ENCODE measurements at places on chromosomes 5 and 9.

DNA sequence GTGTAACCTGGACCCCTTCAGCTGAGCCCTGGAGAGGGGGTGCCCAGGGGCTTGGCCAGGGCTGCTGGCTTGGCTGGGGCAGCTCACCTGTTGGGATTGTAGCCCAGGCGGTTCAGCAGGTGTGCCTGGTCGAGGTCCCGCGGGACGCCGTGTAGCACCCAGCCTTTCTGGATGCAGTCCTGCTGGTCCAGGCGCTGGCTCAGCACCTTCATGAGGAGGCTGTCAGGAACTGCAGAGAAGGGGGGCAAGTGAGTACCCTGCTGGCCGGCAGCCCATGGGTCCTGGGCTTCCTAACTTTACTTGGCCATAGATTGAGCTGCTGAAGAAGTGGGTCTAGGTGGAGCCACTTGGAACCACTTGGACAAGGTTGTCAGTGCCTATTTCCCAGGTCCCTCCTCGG lies 85.5 kb downstream of the AK8 start:
- no peak for DNase-seq

- no peak for DNase-seq
These were observed 18.4 kb downstream of the UBE2QL1 start for GRCh38 chr5:6466975-6467567.

DNA sequence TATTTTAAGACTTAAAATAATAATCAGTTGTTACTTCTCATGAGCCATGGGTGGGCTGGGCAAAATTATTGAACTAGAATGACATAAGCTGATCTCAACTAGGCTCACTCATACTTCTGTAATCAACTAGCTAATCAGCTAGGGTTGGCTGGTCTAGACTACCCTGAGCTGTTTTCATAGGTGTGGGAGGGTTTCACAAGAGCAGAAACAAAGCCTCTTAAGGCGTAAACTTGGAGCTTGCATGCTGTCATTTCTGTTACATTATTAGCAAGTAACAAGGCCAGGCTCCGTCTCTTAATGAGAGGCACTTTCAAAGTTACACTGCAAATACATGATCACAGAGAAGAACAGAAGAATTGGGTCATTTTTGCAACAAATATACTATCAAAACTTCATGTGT lies 57.2 kb upstream of the GHR start:
- DNase-seq: no peak

DNA sequence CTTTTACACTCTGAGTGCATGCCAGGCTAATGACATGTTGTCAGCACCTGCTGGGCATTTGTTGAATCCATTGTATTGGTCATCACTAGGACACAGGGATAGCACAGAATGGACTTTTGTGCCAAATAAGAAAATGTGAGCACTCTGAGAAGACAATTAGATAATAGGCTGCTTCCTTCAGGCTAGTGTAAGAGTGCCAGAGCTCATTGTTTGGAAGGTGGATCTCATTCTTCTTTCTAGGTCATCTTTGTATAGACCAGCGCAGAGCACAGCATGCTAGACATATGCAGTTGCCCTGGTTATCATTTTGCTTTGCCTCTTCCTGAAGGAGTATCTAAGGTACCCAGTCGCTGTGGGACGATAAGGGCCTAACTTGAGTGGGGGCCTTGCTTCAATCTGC lies 493.4 kb upstream of the COX7C start:
- no peak for DNase-seq

- DNase-seq: no peak
These were observed 120.9 kb upstream of the STK32A start for GRCh38 chr5:147113967-147114366.

- DNase-seq: no peak
These were observed 70.4 kb upstream of the SLC1A3 start for GRCh38 chr5:36535859-36536615.

DNA sequence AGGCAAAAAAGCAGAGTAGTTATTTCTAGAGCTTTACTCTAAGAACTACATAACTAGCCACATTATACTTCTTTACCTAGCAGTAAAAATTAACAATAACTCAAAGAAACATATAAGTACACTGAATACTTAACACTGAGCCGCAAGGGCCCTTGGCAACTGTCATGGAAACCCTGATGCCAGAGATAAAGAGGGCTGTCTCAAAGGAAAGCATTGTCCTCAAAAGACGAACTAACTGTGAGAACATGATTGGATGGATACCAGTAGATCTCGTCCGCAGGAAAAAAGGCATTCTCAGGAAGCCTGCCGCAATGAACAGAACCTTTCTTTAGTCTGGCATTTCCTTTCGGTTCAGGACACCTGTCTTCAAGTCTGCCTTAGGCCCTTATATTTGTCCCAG lies 379.0 kb upstream of the SLC30A5 start:
- DNase-seq: no peak

GRCh38 chr9:130226112-130226511 lies 39.4 kb upstream of the HMCN2 start:
- no peak for DNase-seq

GRCh38 chr9:109026306-109026705 lies 13.0 kb upstream of the CTNNAL1 start:
- DNase-seq: no peak

GRCh38 chr5:103218164-103218563 lies 40.4 kb upstream of the MACIR start:
- peak; percentile 24 for DNase-seq

- DNase-seq: peak; percentile 35
These were observed 258.1 kb upstream of the EDIL3 start for GRCh38 chr5:84642795-84643194.

- no peak for DNase-seq
These were observed 70.9 kb downstream of the SETX start for GRCh38 chr9:132283863-132284262.
